ENCODE measurements at places on chromosomes 2 and 18. TPM values are rescaled to one million over a fixed set of nuclear protein-coding genes. Genes with fewer than 3 reads are reported as not detected.

LIMS3 gene
- total RNA-seq, result 0.77 TPM

ASB3 gene
- 22.9 TPM for total RNA-seq

CNTNAP5 gene
- total RNA-seq, result not detected

PRLH gene
- total RNA-seq, result not detected

NAT8 gene
- not detected for total RNA-seq

RAB6D gene
- not detected for total RNA-seq

STK17B gene
- 250 TPM for total RNA-seq

DNA sequence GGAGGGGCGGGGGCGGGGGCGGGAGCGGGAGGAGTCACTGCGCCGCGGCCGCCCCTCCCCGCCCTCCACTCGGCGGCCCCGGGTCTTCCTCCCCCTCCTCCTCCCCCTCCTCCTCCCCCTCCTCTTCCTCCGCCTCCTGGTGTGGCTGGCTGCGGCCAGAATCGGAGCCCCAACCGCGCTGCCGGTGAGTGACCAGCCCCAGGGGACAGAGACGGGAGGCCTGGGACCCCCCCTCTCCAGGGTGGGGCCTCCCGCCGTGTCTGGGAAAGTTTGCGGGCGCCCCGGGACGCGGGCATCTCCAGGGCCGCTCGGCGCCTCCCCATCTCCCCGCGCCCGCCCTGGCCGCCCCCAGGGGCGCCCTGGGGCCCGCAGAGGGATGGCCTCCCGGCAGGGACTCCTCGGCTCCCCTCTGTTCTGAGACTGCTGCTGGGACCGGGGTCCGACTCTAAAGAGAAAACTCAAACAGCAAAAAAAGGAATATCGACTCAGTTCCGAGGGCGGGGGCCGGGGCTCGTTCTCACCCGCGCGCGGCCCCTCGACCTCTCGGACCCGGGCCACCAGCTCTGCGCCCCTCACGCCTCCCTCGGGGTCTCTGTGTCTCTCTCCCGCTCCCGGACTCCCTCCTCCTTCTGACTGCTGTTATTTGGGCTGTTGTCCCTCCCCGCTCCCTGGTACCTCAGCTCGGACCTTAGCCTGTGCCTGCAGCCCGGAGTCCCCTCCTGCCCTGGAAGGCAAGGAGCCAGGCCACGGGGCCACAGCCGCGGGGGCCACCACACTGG is at the start of gene STON1:
STON1 (plus strand) TSS at position 122 of the 779 bp plus-strand sequence. CDS start 50,480 bp downstream, outside the sequence.
- H3K27me3 ChIP-seq, result peaks cover 6% of the 10 kb centered on the region
- peak; percentile 12 for DNase-seq

DNA sequence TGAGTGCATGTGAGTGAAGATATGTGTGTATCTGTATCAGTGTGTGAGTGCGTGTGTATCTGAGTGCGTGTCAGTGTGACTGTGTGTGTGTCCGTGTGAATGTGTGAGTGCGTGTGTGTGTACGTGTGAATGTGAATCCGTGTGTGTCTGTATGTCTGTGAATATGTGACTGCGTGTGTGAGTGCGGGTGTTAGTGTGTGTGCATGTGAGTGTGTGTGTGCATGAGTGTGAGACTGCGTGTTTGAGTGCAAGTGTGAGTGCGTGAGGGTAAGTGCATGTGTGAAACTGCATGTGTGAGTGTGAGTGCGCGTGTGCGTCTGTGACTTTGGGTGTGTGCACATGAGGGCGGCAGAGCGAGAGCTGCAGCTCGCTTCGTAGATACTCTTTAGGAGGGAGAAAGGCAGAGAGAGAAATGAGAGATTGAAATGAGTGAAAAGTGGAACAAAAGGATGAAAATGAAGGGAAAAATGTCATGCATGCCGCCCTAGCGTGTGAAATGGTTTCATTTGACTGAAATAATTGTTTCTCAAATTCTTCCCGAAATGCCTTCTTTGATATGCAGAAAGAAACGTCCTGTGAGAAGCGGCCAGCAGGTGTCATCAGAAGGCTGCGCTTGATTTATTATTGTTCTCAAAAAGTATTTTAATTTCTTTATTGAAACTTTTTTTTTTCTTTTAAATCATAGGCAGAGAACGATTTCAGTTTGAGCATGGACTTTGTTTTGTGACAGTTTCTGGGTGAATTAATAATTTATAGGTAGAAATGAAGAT is 25.6 kb downstream of the ZNF407 start:
- no peaks in the 10 kb centered on the region for H3K27me3 ChIP-seq
- no peaks in the 10 kb centered on the region for H3K36me3 ChIP-seq
- H3K4me3 ChIP-seq, result no peak overlapping the region
- peak; percentile 47 for DNase-seq
- peaks cover 2% of the 10 kb centered on the region for H3K4me1 ChIP-seq
- no peak overlapping the region for H3K27ac ChIP-seq

DNA sequence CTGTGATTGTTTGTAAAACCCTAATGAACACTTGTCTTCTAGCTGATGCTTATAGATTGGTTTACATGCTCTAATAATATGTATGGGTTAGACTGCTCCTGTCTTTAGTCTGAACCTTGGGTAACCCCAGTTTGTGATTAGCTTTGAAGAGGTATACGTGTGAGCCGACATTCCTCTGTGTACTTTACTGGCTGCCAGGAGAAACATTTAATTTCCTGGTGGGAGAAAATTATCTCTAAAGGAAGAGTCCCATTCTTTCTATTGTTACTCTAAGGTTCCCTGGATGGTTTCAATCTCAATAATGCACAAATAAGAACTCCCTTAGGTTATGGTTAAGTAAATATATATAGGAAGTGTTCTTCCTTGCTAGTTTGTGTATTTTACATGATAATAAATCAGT is 143.6 kb upstream of the ZSWIM2 start:
- no peak for DNase-seq
- H3K27ac ChIP-seq, result no peak overlapping the region
- H3K27me3 ChIP-seq, result no peaks in the 10 kb centered on the region
- H3K4me3 ChIP-seq, result no peak overlapping the region

DNA sequence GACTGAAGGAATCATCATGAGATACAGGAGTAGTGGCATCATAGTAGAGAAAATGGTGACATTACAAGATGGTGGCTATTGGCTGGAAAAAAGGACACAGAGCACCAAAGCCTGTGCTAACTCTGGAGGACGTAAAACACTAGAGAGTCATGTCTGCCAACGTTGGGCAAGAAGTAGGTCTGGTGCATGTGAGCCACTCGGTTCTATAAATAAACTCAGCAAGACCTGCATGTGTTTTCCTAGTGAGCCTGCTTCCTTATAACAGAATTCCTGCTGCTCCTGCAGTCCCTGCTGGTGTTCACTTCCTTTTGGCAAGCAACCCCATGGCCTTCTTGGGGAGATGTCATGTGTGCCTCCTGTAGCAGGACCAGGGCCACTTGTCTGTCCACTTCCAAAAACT is 325.2 kb downstream of the OSR1 start:
- H3K27me3 ChIP-seq, result no peaks in the 10 kb centered on the region
- H3K27ac ChIP-seq, result no peak overlapping the region
- no peaks in the 10 kb centered on the region for H3K4me1 ChIP-seq
- no peak overlapping the region for H3K4me3 ChIP-seq
- H3K36me3 ChIP-seq, result no peaks in the 10 kb centered on the region

DNA sequence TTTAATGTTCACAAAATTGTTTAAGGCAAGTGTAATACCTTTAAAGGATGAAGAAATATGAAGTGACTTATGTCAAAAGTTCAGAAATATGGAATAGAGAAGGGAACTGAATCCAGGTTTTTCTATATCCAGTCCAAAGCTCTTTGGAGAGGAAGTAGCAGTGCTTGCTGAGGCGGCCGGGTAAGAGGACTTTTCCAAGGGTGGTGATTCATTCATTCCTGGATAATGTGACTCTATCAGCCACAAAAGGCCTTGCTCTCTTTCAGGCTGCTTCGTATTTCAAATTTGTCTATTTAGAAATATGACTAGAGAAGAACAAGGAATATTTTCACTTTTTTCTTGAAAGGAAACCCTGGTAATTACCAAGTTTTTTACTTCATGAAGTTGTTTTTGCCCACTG is 830.1 kb upstream of the ZEB2 start:
- no peaks in the 10 kb centered on the region for H3K4me1 ChIP-seq
- no peaks in the 10 kb centered on the region for H3K27me3 ChIP-seq
- no peaks in the 10 kb centered on the region for H3K36me3 ChIP-seq

DNA sequence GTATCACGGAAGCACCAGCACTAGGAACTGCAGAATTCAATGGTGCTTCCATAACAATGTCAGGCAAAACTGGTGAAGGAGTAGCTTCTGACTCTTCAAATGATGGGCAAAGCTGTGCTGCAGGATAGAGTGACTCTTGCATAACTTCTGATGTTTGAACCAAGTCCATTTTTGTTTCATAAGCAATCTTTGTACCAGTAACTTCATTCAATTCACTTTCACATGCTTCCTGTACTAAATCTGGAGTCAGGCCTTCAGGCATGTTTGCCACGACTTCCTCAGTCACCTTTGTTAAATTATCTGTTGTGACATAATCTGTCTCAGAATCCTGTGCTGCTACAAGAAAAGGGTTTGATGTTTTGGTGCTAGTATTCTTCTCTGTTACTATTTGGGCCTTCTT is 24.0 kb downstream of the RTN4 start:
- no peak for DNase-seq
- no peak overlapping the region for H3K27ac ChIP-seq
- no peaks in the 10 kb centered on the region for H3K27me3 ChIP-seq
- H3K4me3 ChIP-seq, result no peak overlapping the region
- H3K36me3 ChIP-seq, result peaks cover 3% of the 10 kb centered on the region

DNA sequence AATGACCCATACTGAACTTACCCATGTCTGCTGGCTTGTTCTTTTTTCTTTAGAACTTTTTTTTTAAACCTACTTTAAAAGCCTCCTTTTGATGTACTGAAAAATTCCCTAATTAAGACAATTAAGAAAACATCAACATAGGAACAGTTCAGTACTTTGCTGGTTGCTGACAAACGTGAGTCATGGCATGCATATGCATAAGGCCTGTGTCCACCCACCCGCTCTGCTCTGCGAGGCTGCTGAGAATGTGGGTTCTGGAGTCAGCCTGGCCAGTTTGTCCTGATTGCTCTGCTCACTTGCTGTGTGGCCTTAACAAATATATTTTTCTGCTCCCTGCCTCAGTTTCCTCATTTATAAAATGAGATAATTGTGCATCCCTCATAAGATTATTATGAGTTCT is 27.3 kb downstream of the LAMA3 start:
- no peak overlapping the region for H3K4me3 ChIP-seq
- no peak overlapping the region for H3K27ac ChIP-seq
- no peaks in the 10 kb centered on the region for H3K36me3 ChIP-seq
- H3K4me1 ChIP-seq, result peaks cover 12% of the 10 kb centered on the region
- DNase-seq, result no peak
- H3K27me3 ChIP-seq, result no peaks in the 10 kb centered on the region

GRCh38 chr2:110731064-110731463 is 1.3 kb upstream of the ACOXL start:
- no peak overlapping the region for H3K4me3 ChIP-seq
- DNase-seq, result no peak
- no peak overlapping the region for H3K27ac ChIP-seq
- peaks cover 6% of the 10 kb centered on the region for H3K4me1 ChIP-seq

GRCh38 chr18:46642561-46642960 is 14.5 kb downstream of the LOXHD1 start:
- H3K4me1 ChIP-seq, result no peaks in the 10 kb centered on the region
- no peaks in the 10 kb centered on the region for H3K36me3 ChIP-seq
- DNase-seq, result no peak
- no peak overlapping the region for H3K27ac ChIP-seq
- no peak overlapping the region for H3K4me3 ChIP-seq

DNA sequence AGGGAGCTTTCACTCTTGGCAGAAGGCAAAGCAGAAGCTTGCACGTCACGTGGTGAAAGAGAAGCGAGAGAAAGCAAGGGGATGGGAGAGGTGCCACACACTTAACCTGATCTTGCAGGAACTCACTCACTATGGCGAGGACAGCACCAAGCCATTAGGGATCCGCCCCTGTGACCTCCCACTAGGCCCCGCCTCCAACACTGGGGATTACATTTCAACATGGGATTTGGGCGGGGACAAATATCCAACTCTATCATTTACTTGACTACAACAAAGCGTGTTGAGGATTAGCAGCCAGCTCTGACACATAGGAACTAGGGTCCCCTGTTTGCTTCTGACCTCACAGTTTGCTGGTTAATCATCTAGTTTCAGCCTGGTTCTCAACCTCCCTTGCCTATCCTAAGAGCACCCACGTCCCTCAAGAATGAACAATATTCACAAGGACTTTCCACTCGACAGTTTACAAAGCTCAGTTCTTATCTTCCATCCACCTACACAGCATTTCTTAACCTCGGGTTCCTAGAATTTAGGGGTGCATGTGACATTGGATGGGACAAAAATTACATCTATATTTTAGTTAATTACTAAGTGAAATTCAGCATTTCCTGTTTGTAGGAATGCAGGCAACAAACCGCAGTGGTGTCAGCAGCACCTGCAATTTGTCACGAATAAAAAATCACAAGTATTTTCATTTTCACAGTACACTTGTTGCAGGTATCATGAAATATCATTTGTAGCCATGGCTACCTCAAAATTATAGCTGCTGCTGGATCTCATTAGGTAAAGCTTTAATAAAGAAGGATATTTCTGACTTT is 36.0 kb downstream of the LBH start:
- peaks cover 79% of the 10 kb centered on the region for H3K4me1 ChIP-seq
- peak; percentile 84 for DNase-seq
- H3K27ac ChIP-seq, result peak overlapping the region; percentile 99
- H3K4me3 ChIP-seq, result peak overlapping the region; percentile 76

- no peaks in the 10 kb centered on the region for H3K36me3 ChIP-seq
- no peak overlapping the region for H3K27ac ChIP-seq
- H3K4me3 ChIP-seq, result no peak overlapping the region
- DNase-seq, result no peak
- peaks cover 2% of the 10 kb centered on the region for H3K4me1 ChIP-seq
These were observed 198.8 kb upstream of the TCF4 start for GRCh38 chr18:55786651-55787272.

DNA sequence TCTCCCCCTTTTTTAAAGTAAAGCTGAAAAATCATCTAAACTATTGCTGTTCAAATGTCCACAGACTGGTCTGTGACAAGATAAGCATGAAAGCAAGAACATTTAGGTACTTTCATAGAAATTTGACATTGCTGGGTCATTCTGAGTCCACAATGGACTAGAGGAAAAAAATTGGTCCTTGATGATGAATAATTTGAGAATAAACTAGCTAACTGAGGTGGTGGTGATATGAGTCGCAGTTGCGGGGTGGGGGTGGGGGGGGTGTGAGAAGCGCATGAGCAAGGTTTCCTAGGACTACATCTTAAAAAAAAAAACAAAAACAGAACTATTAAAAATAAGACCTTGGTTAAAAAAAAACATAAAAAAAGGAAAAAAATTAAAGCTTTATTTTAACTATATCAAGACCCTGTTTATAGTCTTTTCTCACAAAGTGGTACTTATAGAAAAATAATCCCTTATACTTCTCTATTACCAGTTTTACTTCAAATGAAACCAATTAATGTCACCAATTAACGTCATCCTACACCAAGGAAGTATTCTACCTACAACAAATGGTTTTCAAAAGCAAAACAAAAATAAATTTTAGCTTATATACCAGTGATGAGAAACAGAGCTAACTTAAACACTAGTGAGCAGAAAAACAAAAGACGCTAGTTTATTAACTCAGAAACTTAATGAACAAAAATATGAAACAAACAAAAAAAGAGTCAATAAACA is 88.1 kb downstream of the ASXL2 start:
- peak overlapping the region; percentile 86 for H3K27ac ChIP-seq
- H3K36me3 ChIP-seq, result peaks cover 49% of the 10 kb centered on the region
- no peak for DNase-seq
- peak overlapping the region; percentile 58 for H3K4me3 ChIP-seq

- H3K27ac ChIP-seq, result no peak overlapping the region
- DNase-seq, result no peak
- H3K4me1 ChIP-seq, result peaks cover 8% of the 10 kb centered on the region
- H3K27me3 ChIP-seq, result peaks cover 6% of the 10 kb centered on the region
- H3K4me3 ChIP-seq, result no peak overlapping the region
These were observed 231.5 kb upstream of the SPRED2 start for GRCh38 chr2:65663831-65664407.

Data from activated CD8-positive, alpha-beta T cell treated with anti-CD3 and anti-CD28 coated beads for 36 hours (primary cell).